Nasal cavity respiratory epithelium epithelial cell of viscerocranial mucosa (primary cell): ENCODE measurements at places on chromosomes 12 and 14. TPM values are rescaled to one million over a fixed set of nuclear protein-coding genes. Genes with fewer than 3 reads are reported as not detected.

The ALDH1L2 gene
- total RNA-seq = 34.2 and 46.3 TPM in 2 replicates

The CHST11 gene
- total RNA-seq = 8.9 and 28.5 TPM in 2 replicates

The USP30 gene
- total RNA-seq = 4.4 and 8.3 TPM in 2 replicates

The NEUROD4 gene
- total RNA-seq = not detected in 2 replicates

The RNU4-1 gene
- total RNA-seq = under 0.01 TPM in 1 of 2 replicates, not detected in the other

The LRRC43 gene
- total RNA-seq = under 0.01 and 0.28 TPM in 2 replicates

The LRCOL1 gene
- not detected in 2 replicates for total RNA-seq

The TAS2R8 gene
- 0.14 TPM in 1 of 2 replicates, not detected in the other for total RNA-seq

The ANKRD33 gene
- not detected in 2 replicates for total RNA-seq

The OTOGL gene
- total RNA-seq = under 0.01 TPM in 1 of 2 replicates, not detected in the other

The KRT86 gene
- 0.07 and 1.0 TPM in 2 replicates for total RNA-seq

The PSEN1 gene
- 81.3 and 104 TPM in 2 replicates for total RNA-seq

The IL26 gene
- not detected in 2 replicates for total RNA-seq

The ATXN2 gene
- total RNA-seq = 7.5 and 35.7 TPM in 2 replicates

The FOXG1 gene
- 0.34 and 3.7 TPM in 2 replicates for total RNA-seq

The SYNDIG1L gene
- total RNA-seq = under 0.01 and 0.14 TPM in 2 replicates

The CLEC4C gene
- not detected in 2 replicates for total RNA-seq

The ACOT6 gene
- not detected in 2 replicates for total RNA-seq

The GPR84 gene
- 0.07 TPM in 1 of 2 replicates, not detected in the other for total RNA-seq

The LAG3 gene
- 0.07 TPM in 1 of 2 replicates, not detected in the other for total RNA-seq

The M6PR gene
- 405 and 448 TPM in 2 replicates for total RNA-seq

The NCKAP5L gene
- 4.4 and 11.6 TPM in 2 replicates for total RNA-seq
